ENCODE measurements at places on chromosomes 12 and 14. TPM values are rescaled to one million over a fixed set of nuclear protein-coding genes. Genes with fewer than 3 reads are reported as not detected.

Gene CLEC12A
- 0.23 TPM for total RNA-seq

Gene RNASE1
- 13.1 TPM for total RNA-seq

Gene RNASE3
- total RNA-seq = not detected

Gene BEGAIN
- total RNA-seq = 10.1 TPM

Gene OASL
- 0.46 TPM for total RNA-seq

Gene SMCO3
- total RNA-seq = not detected

Gene OTOGL
- total RNA-seq = 0.46 TPM

Gene ABHD12B
- 2.1 TPM for total RNA-seq

Gene EGLN3
- 14.3 TPM for total RNA-seq

Gene COX8C
- not detected for total RNA-seq

Gene MANSC4
- total RNA-seq = not detected

Gene VIPAS39
- 26.3 TPM for total RNA-seq

Gene PLEKHA5
- 80.0 TPM for total RNA-seq

Gene PELI2
- 16.4 TPM for total RNA-seq

Gene RIN3
- 0.23 TPM for total RNA-seq

Gene ALG10
- 30.9 TPM for total RNA-seq

Gene DHRS2
- 0.92 TPM for total RNA-seq

Gene AKAP6
- total RNA-seq = 161 TPM

Gene GUCY2C
- not detected for total RNA-seq

Gene SFSWAP
- total RNA-seq = 26.1 TPM

Gene TSPAN19
- total RNA-seq = 0.92 TPM

Data from diencephalon (tissue), 1 donor.